ENCODE measurements at places on chromosomes 11 and 22. TPM values are rescaled to one million over a fixed set of nuclear protein-coding genes. Genes with fewer than 3 reads are reported as not detected.
A peak's percentile ranks its signal among the peaks of the same experiment; 100 is the strongest.

POTEH gene
- not detected for total RNA-seq

KREMEN1 gene
- total RNA-seq: 2.7 TPM

ABCC8 gene
- total RNA-seq: not detected

MYO7A gene
- 0.66 TPM for total RNA-seq

ACRV1 gene
- not detected for total RNA-seq

GRCh38 chr22:44425694-44426045 is 72.4 kb downstream of the RTL6 start:
- H3K4me1 ChIP-seq: peaks cover 3% of the 10 kb centered on the region
- H3K36me3 ChIP-seq: no peaks in the 10 kb centered on the region
- no peaks in the 10 kb centered on the region for H3K27me3 ChIP-seq
- H3K4me3 ChIP-seq: no peak overlapping the region

DNA sequence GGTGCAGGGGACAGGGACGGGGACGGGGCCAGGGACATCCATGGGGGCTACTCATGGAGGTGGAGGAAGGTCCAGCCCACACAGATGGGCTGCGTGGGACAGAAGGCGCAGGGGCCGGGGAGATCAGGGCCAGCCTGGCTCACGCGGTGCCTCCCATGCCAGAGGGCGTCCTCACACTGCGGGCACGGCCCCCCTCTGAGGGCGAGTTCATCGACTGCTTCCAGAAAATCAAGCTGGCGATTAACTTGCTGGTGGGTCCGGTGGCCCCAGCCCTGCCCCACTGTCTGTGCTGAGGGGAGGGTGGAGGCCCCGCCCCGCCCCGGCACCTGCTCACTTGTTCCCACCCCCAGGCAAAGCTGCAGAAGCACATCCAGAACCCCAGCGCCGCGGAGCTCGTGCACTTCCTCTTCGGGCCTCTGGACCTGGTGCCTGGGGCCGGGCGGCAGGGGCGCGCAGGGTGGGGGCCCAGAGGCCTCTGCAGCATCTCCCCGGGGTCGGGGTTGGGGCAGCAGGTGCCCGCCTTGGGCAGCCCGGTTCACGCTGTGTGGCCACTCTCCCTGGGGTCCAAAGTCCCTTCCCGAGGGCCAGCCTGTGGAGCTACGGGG is 15.8 kb downstream of the EPS8L2 start:
- DNase-seq: no peak
- H3K4me1 ChIP-seq: peaks cover 2% of the 10 kb centered on the region
- no peak overlapping the region for H3K4me3 ChIP-seq
- peaks cover 9% of the 10 kb centered on the region for H3K36me3 ChIP-seq
- no peaks in the 10 kb centered on the region for H3K27me3 ChIP-seq
- H3K27ac ChIP-seq: no peak overlapping the region

DNA sequence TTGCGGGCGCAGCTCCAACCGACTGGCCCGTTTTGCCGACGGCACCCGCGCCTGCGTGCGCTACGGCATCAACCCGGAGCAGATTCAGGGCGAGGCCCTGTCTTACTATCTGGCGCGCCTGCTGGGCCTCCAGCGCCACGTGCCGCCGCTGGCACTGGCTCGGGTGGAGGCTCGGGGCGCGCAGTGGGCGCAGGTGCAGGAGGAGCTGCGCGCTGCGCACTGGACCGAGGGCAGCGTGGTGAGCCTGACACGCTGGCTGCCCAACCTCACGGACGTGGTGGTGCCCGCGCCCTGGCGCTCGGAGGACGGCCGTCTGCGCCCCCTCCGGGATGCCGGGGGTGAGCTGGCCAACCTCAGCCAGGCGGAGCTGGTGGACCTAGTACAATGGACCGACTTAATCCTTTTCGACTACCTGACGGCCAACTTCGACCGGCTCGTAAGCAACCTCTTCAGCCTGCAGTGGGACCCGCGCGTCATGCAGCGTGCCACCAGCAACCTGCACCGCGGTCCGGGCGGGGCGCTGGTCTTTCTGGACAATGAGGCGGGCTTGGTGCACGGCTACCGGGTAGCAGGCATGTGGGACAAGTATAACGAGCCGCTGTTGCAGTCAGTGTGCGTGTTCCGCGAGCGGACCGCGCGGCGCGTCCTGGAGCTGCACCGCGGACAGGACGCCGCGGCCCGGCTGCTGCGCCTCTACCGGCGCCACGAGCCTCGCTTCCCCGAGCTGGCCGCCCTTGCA is 1.0 kb downstream of the FJX1 start:
- peaks cover 66% of the 10 kb centered on the region for H3K4me1 ChIP-seq
- no peaks in the 10 kb centered on the region for H3K36me3 ChIP-seq
- DNase-seq: peak; percentile 45

GRCh38 chr11:95585752-95586077 is 203.9 kb downstream of the FAM76B start:
- DNase-seq: no peak
- no peaks in the 10 kb centered on the region for H3K36me3 ChIP-seq
- H3K4me1 ChIP-seq: no peaks in the 10 kb centered on the region

- no peak overlapping the region for H3K27ac ChIP-seq
- no peak overlapping the region for H3K4me3 ChIP-seq
- H3K27me3 ChIP-seq: peaks cover 7% of the 10 kb centered on the region
Observed at GRCh38 chr11:1890856-1891830, 552 bp downstream of the PRR33 start.

GRCh38 chr11:46319074-46319453 is 28.2 kb upstream of the DGKZ start:
- no peaks in the 10 kb centered on the region for H3K36me3 ChIP-seq
- H3K4me3 ChIP-seq: no peak overlapping the region
- no peaks in the 10 kb centered on the region for H3K27me3 ChIP-seq
- no peak overlapping the region for H3K27ac ChIP-seq
- DNase-seq: no peak
- H3K4me1 ChIP-seq: no peaks in the 10 kb centered on the region

- H3K4me1 ChIP-seq: no peaks in the 10 kb centered on the region
- H3K27me3 ChIP-seq: no peaks in the 10 kb centered on the region
- H3K36me3 ChIP-seq: peaks cover 5% of the 10 kb centered on the region
- H3K4me3 ChIP-seq: no peak overlapping the region
- no peak for DNase-seq
Observed at GRCh38 chr11:78244546-78245255, 56.0 kb downstream of the USP35 start.

- H3K4me1 ChIP-seq: no peaks in the 10 kb centered on the region
- H3K27me3 ChIP-seq: no peaks in the 10 kb centered on the region
- no peak overlapping the region for H3K4me3 ChIP-seq
- DNase-seq: no peak
- H3K27ac ChIP-seq: no peak overlapping the region
- no peaks in the 10 kb centered on the region for H3K36me3 ChIP-seq
Observed at GRCh38 chr22:27412866-27413445, 388.6 kb downstream of the MN1 start.

- peaks cover 5% of the 10 kb centered on the region for H3K4me1 ChIP-seq
- no peaks in the 10 kb centered on the region for H3K36me3 ChIP-seq
- no peak for DNase-seq
Observed at GRCh38 chr11:70252844-70253243, 17.6 kb upstream of the PPFIA1 start.
